ENCODE measurements at places on chromosomes 6 and 20. TPM values are rescaled to one million over a fixed set of nuclear protein-coding genes. Genes with fewer than 3 reads are reported as not detected.

Gene TMEM239
- polyA plus RNA-seq, result not detected

- no peak overlapping the region for H3K27ac ChIP-seq
- no peak for DNase-seq
- no peaks in the 10 kb centered on the region for H3K27me3 ChIP-seq
- no peaks in the 10 kb centered on the region for H3K4me1 ChIP-seq
- H3K36me3 ChIP-seq, result no peaks in the 10 kb centered on the region
- H3K4me3 ChIP-seq, result no peak overlapping the region
Measured at GRCh38 chr6:90425161-90425641, 128.6 kb upstream of the BACH2 start.

Gene PCSK2
- polyA plus RNA-seq, result not detected

Gene SLC22A16
- not detected for polyA plus RNA-seq

DNA sequence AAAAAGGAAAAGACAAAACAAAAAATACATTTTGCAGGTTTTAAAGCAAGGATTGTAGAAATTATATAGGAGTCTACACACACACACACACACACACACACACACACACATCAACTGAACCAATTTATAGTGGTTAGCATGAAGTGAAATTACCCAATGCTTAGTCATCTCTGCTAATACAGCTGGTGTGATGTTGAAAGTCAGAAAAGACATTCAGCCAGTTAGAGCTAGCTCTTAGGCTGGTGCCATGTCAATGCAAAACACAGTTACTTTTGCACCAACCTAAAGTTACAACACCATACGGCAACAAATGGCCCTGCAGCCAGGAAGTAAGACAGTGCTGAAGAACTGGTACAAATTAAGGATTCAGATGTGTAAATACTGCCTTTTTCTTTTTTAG lies 15.2 kb downstream of the FAM210B start:
- peak; percentile 74 for DNase-seq
- H3K4me3 ChIP-seq, result no peak overlapping the region
- H3K27ac ChIP-seq, result no peak overlapping the region
- H3K4me1 ChIP-seq, result peaks cover 4% of the 10 kb centered on the region
- H3K36me3 ChIP-seq, result peaks cover 6% of the 10 kb centered on the region

DNA sequence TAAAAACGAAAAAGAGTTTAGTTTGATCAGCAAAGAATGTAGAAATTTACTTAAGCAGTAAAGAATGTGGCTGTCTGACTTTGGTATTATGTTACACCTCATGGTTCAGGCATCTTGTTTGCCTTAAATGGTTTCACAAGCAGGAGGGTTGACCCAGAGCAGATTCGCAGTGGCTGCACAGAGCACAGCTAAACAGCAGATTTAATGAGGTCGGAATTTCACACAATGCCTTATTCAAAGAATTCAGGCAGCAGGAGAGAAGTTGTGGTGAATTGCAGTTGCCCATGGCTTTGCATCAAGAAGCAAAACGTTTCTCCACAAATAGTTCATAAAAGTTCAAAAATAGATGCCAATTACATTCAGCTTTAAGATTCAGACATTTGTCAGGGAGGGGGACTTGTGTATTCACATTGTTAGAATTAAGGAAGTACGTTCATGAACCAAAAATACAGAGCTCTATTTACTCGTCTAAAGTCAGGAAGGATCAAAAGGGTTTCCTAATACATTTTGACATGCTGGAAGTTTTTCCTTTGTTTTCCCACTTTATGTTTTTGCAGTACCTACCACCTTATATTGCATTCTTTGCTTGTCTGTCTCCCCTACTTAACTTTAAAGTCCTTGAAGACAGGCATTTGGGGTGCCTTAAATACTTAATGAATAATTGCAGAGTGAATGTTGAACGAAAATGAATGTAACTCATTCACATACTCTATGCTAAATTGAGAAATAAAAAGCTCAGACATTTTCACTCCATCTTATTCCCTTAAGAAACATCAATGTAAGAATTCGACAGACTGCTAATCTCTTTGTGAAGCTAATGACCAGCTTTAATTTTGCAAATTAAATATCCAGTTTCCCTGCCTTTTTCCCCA lies 1163.6 kb upstream of the CITED2 start:
- H3K4me1 ChIP-seq, result peaks cover 22% of the 10 kb centered on the region
- no peaks in the 10 kb centered on the region for H3K27me3 ChIP-seq
- no peak overlapping the region for H3K27ac ChIP-seq

- no peaks in the 10 kb centered on the region for H3K27me3 ChIP-seq
- H3K36me3 ChIP-seq, result no peaks in the 10 kb centered on the region
- no peak overlapping the region for H3K27ac ChIP-seq
- H3K4me1 ChIP-seq, result no peaks in the 10 kb centered on the region
Measured at GRCh38 chr20:8212286-8212685, 80.2 kb downstream of the PLCB1 start.

Gene HEY2
- not detected for polyA plus RNA-seq

- H3K27ac ChIP-seq, result peak overlapping the region; percentile 93
- peaks cover 18% of the 10 kb centered on the region for H3K4me1 ChIP-seq
- peak overlapping the region; percentile 98 for H3K4me3 ChIP-seq
- peaks cover 6% of the 10 kb centered on the region for H3K36me3 ChIP-seq
Measured at GRCh38 chr6:24775520-24776058, 852 bp downstream of the GMNN start.

DNA sequence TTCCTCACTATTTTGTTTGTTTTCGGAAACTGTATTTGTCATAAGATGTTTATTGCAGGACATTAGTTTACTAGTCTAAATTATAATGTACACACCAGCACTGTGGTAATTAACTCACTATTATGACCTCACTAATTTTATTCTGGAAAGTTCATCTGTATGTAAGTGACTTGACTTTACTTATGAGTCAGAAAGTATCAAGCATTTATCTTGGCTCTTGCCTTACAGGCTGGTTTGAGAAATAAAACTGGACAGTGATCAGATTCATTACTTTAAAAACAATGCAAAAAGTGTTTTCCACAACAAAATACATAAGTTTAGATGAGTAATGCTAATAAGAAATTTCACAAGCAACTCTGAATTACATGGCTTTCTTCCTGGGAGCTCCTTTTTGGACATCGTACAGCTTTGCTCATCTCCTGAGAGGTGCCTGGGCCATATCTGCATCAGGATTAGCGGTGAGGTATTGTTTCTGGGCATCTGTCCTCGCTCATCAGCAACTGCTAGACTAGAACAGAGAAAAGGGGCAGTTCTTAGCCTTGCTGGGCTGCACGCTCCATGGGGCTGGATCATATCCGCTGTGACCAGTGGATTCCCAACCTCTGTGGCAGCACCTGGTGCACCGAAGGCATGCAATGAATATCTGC lies 179.8 kb downstream of the SOD2 start:
- H3K27ac ChIP-seq, result no peak overlapping the region
- no peaks in the 10 kb centered on the region for H3K27me3 ChIP-seq
- no peaks in the 10 kb centered on the region for H3K4me1 ChIP-seq
- DNase-seq, result no peak

Gene RGS17
- 0.14 TPM for polyA plus RNA-seq

Gene C6orf52
- polyA plus RNA-seq, result not detected

GRCh38 chr6:37218511-37218910 lies 39.1 kb upstream of the TBC1D22B start:
- H3K27me3 ChIP-seq, result no peaks in the 10 kb centered on the region
- no peak overlapping the region for H3K4me3 ChIP-seq
- peaks cover 11% of the 10 kb centered on the region for H3K4me1 ChIP-seq
- H3K36me3 ChIP-seq, result no peaks in the 10 kb centered on the region
- H3K27ac ChIP-seq, result no peak overlapping the region
- no peak for DNase-seq

DNA sequence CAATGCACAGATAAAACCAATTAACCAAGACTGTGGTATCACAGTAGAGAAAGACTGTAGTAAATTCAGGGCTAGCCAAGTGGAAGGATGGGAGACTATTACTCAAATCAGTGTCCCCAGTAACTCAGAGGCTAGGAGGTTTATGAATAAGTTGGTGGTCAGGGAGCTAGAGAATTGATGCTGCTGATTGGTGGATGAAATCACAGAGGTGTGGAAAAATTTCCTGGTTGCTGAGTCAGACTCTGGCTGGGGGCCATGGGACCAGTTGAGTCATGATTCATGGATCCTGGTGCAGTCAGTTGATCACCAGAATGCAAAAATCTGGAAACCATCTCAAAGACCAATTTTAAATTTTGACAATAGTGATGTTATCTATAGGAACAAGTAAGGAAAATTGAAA lies 555.9 kb downstream of the C6orf118 start:
- no peak for DNase-seq
- no peak overlapping the region for H3K4me3 ChIP-seq
- H3K27me3 ChIP-seq, result no peaks in the 10 kb centered on the region
- no peaks in the 10 kb centered on the region for H3K4me1 ChIP-seq
- H3K36me3 ChIP-seq, result no peaks in the 10 kb centered on the region
- H3K27ac ChIP-seq, result no peak overlapping the region

DNA sequence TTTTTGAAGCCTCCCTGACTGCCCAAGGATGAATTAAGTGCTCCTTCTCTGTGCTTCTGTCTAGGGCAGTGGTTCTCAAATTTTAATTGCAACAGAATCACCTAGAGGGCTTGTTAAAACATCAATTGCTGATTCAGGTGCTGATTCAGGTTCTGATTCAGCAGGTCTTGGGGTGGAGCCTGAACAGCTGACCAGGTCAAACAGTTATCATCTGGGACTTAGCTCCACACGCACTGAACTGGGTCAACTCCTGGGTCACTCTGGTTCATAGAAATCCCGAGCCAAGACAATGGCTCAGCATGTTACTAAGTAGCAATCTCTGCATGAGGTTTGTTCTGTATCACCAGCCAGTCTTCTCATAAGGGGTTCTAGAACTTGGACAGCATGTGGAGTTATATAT lies 192.3 kb downstream of the GJA1 start:
- no peaks in the 10 kb centered on the region for H3K36me3 ChIP-seq
- no peaks in the 10 kb centered on the region for H3K27me3 ChIP-seq
- H3K4me1 ChIP-seq, result peaks cover 5% of the 10 kb centered on the region

GRCh38 chr6:142444376-142444775 lies 142.6 kb downstream of the ADGRG6 start:
- no peaks in the 10 kb centered on the region for H3K27me3 ChIP-seq
- H3K4me1 ChIP-seq, result no peaks in the 10 kb centered on the region
- H3K36me3 ChIP-seq, result no peaks in the 10 kb centered on the region

GRCh38 chr20:12605751-12606150 lies 403.0 kb upstream of the SPTLC3 start:
- no peak overlapping the region for H3K27ac ChIP-seq
- H3K27me3 ChIP-seq, result no peaks in the 10 kb centered on the region
- no peaks in the 10 kb centered on the region for H3K36me3 ChIP-seq
- no peak for DNase-seq
- H3K4me1 ChIP-seq, result no peaks in the 10 kb centered on the region

Gene MUC21
- not detected for polyA plus RNA-seq

DNA sequence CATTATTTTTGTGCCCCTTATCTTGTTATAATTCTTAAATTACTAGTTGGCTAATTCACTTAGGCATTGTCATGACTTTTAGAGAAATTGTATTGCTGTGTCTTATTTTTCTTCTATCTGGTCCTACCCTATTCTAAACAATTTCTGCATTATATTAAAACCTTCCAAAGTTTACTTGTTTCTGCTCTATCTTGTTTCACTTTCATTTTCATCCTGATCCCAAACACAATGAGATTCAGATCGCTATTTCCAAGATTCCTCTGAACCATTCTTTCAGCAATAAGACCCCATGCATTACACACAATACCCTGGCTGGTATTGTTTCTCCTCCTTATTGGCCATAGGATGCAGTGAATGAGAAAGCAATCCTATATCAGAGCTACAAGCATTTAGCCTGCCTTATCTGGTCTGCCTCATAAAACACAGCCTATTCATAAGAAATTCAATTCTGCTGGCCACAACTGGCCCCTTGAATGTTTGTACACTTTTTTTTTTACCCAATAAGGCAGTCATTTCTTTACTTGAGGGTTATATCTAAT lies 69.9 kb upstream of the POU3F2 start:
- no peak for DNase-seq
- H3K4me1 ChIP-seq, result no peaks in the 10 kb centered on the region
- no peak overlapping the region for H3K27ac ChIP-seq
- no peaks in the 10 kb centered on the region for H3K36me3 ChIP-seq

DNA sequence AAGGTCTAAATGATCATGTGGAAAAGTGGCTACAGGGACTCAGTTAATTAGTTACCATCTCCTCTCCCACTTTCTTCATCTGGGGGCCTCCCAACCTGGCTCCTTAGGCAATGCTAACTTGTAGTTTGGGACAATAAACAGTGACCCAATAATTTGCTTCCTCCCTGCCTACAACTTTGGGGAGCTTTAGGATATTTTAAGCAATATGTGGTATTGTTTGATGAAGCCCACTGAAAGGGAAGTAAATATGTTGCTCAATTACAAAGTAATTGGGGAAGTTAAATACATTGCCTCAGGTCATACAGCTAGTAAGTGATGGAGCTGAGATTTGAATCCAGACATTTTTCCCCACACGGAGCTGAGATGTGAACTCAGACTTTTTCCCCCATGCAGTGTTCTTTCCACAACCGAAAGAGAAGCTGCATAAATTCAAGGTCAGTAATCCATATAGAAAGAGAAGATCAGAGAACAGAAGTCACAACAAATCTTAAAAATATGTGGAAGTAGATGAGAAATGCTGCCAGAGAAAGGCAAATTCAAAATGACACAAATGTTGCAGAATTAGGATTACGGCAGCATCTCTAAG lies 26.6 kb downstream of the ZHX3 start:
- H3K4me1 ChIP-seq, result peaks cover 5% of the 10 kb centered on the region
- H3K4me3 ChIP-seq, result no peak overlapping the region
- no peaks in the 10 kb centered on the region for H3K27me3 ChIP-seq
- H3K36me3 ChIP-seq, result no peaks in the 10 kb centered on the region

DNA sequence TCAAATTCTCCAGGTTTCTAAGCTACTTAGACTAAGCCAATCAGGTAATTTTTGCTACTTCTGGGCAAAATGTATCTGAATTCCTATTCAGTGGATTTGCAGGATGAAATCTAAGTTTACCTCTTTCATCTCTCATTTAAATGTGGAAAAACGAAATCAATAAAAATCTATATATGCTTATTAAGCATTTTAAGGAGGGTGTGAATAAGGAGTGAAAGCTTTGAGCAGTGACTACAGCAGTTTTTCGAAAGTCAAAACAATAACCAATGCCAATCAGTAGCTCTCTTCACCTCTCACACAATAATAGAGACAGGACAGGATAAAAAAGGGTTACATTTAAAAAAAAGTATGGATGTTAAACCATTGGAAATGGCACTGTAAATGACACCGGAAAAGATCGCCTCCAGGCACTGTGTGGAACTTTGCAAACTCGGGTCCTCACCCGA lies 476 bp upstream of the BCKDHB start:
- DNase-seq, result no peak
- H3K36me3 ChIP-seq, result no peaks in the 10 kb centered on the region
- H3K27ac ChIP-seq, result no peak overlapping the region
- H3K4me3 ChIP-seq, result peak overlapping the region; percentile 60
- H3K4me1 ChIP-seq, result no peaks in the 10 kb centered on the region
- no peaks in the 10 kb centered on the region for H3K27me3 ChIP-seq

- H3K27ac ChIP-seq, result peak overlapping the region; percentile 96
- peak overlapping the region; percentile 73 for H3K4me3 ChIP-seq
- H3K36me3 ChIP-seq, result no peaks in the 10 kb centered on the region
- H3K27me3 ChIP-seq, result no peaks in the 10 kb centered on the region
Measured at GRCh38 chr6:293193-294174, 1.2 kb downstream of the DUSP22 start.

Gene MAPK13
- polyA plus RNA-seq, result 19.3 TPM

Gene FAM162B
- not detected for polyA plus RNA-seq

Gene SIRPA
- polyA plus RNA-seq, result 50.7 TPM

- no peak overlapping the region for H3K4me3 ChIP-seq
- H3K27ac ChIP-seq, result no peak overlapping the region
- no peaks in the 10 kb centered on the region for H3K27me3 ChIP-seq
- DNase-seq, result no peak
- H3K36me3 ChIP-seq, result no peaks in the 10 kb centered on the region
Measured at GRCh38 chr20:42641886-42642285, 547.8 kb downstream of the PTPRT start.

Gene THBD
- 2.1 TPM for polyA plus RNA-seq
